COR-L47 (cell line): ENCODE measurements at places on chromosomes 2 and 18.

DNA sequence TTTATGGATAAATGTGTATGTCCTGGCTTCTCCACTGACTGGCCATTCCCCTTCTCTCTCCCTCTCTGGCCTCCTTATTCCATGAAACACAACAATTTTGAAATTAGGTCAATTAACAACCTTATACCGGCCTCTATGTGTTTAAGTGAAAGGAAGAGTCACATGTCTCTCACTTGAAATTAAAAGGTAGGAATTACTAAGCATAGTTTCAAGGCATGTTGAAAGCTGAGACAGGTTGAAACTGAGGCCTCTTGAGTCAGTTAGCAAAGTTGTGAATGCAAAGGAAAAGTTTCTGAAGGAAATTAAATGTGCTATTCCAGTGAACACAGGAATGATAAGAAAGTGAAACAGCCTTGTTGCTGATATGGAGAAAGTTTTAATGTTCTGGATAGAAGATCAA is 69.7 kb downstream of the ADAM23 start:
- no peak for DNase-seq

DNA sequence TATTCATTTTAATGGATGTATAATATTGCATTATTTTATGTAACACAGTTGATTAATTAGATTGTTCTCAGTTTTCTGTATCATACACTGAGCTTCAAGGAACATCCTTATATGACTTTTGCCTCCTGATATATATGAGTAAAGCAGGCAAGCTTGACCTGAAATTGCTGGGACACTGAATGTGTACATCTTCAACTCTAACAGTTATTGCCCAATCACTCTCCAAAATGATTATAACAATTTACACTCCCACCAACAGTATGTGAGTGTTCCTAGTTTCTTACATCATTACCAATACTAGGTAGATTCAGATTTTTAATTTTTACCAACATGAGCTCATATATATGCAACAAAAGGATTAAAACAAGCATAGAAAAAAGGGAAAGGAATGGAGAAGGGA is 379.4 kb downstream of the SETBP1 start:
- DNase-seq, result no peak

GRCh38 chr2:1642993-1643619 is 101.2 kb downstream of the PXDN start:
- no peak for DNase-seq

DNA sequence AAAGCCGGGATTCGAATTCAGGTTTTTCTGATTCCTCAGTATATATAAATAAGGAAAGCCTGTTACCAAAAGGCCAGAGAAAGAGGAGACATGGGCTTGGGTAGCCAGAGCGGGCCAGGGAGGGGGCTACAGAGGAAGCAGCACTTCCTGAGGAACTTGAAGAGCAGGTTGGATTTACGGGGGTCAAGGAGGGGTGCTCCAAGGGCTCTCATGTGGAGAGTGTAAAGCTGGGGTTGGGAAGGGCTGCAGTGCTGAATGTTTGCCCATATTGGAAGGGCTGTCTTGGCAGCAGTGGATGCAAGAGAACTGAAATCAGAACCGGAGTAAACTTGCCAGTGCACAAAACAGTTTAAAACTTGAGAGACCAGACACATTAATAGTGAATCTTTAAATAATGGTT is 511.5 kb downstream of the CNTNAP5 start:
- no peak for DNase-seq

- no peak for DNase-seq
Measured at GRCh38 chr18:45525301-45525700, 90.0 kb upstream of the SLC14A2 start.

- DNase-seq, result no peak
Measured at GRCh38 chr18:23105581-23106219, 29.6 kb upstream of the CABLES1 start.

GRCh38 chr2:64354857-64355680 is 98.9 kb upstream of the LGALSL start:
- no peak for DNase-seq
